ENCODE measurements at places on chromosomes 11 and 22. TPM values are rescaled to one million over a fixed set of nuclear protein-coding genes. Genes with fewer than 3 reads are reported as not detected.

PYGM gene
- total RNA-seq: 1.9 TPM

DRAP1 gene
- 118 TPM for total RNA-seq

GAB2 gene
- 32.8 TPM for total RNA-seq

TP53AIP1 gene
- not detected for total RNA-seq

ZP1 gene
- total RNA-seq: not detected

PGR gene
- total RNA-seq: not detected

CRYBB1 gene
- not detected for total RNA-seq

OR4A16 gene
- not detected for total RNA-seq

APOA4 gene
- total RNA-seq: not detected

HSPB2 gene
- not detected for total RNA-seq

LIF gene
- total RNA-seq: 932 TPM

ALDH3B1 gene
- total RNA-seq: not detected

DERL3 gene
- 10.3 TPM for total RNA-seq

NEFH gene
- total RNA-seq: 7.5 TPM

MRGPRX3 gene
- total RNA-seq: not detected

OR52B2 gene
- not detected for total RNA-seq

DRG1 gene
- 132 TPM for total RNA-seq

APLNR gene
- not detected for total RNA-seq

LRRN4CL gene
- 0.23 TPM for total RNA-seq

CCDC15 gene
- 3.6 TPM for total RNA-seq

GAS2 gene
- 0.80 TPM for total RNA-seq

CCDC116 gene
- 0.78 TPM for total RNA-seq

GSTP1 gene
- total RNA-seq: 339 TPM

IFITM10 gene
- total RNA-seq: 0.14 TPM

BRSK2 gene
- total RNA-seq: 1.5 TPM

OR51B5 gene
- not detected for total RNA-seq

KIF18A gene
- 19.1 TPM for total RNA-seq

SLC6A5 gene
- total RNA-seq: not detected

GPHA2 gene
- not detected for total RNA-seq

TBRG1 gene
- 37.4 TPM for total RNA-seq

IL18BP gene
- total RNA-seq: 13.5 TPM

P2RY2 gene
- not detected for total RNA-seq

APOL4 gene
- 0.52 TPM for total RNA-seq

P2RX3 gene
- not detected for total RNA-seq

CARD18 gene
- not detected for total RNA-seq

GVQW3 gene
- total RNA-seq: 4.3 TPM

KCNQ1 gene
- total RNA-seq: 4.0 TPM

ACAD8 gene
- total RNA-seq: 27.7 TPM

SLC22A25 gene
- not detected for total RNA-seq

SCGB1D2 gene
- not detected for total RNA-seq

PRAME gene
- not detected for total RNA-seq

APBB1 gene
- total RNA-seq: 33.0 TPM

SLC25A45 gene
- total RNA-seq: 16.3 TPM

GLYATL2 gene
- total RNA-seq: not detected

RASD2 gene
- not detected for total RNA-seq

SHISA8 gene
- total RNA-seq: 1.7 TPM

HEPHL1 gene
- not detected for total RNA-seq

CRYBB3 gene
- 0.23 TPM for total RNA-seq

MIAT gene
- 13.0 TPM for total RNA-seq

SLC17A6 gene
- total RNA-seq: not detected

MUC15 gene
- total RNA-seq: not detected

UBASH3B gene
- total RNA-seq: 19.3 TPM

PRG3 gene
- total RNA-seq: not detected

MN1 gene
- total RNA-seq: 0.09 TPM

ARHGAP42 gene
- 0.16 TPM for total RNA-seq
